Activated gamma-delta T cell treated with Interleukin-2 at 50 U/mL for 16 hours (primary cell): ENCODE measurements at places on chromosomes 2 and 18.

DNA sequence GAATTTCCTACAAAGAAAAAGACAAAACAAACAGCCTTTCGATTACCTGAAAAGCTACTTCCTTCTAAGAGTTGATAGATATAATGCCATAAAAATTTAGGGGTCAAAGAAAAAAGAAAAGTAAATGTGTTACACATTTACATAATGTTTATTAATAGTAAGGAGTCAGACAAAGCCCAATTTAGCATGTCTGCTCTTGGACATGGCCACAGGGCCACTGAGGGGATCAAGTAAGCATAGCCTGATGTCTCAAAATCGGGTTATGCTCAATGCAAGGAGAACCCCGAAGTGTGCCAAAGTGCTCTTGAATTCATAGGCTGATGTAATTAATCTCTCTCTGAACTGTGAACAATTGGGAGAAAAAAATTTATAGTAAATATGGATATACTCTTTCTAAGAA lies 61.6 kb downstream of the RTN4 start:
- DNase-seq: no peak

DNA sequence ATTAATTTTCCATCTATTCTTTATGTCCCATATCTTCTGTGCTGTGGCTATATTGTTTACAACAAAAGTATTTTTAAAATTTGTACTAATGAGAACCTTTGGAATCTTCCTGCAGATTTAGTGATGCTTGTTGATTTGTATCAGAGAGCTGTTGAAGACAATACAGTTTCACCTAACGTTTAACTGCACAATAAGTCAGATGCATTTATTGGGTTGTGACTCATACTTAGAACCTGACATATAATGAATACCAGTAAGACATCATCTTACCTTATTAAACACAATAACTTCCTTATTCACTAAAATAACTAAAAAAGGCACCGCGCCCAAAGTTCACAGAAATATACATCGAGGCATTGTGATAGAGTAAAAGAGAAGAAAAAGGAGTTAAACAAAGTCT lies 43.8 kb upstream of the IL1R1 start:
- no peak for DNase-seq

GRCh38 chr2:160175169-160176134 lies 24.6 kb downstream of the ITGB6 start:
- no peak for DNase-seq

DNA sequence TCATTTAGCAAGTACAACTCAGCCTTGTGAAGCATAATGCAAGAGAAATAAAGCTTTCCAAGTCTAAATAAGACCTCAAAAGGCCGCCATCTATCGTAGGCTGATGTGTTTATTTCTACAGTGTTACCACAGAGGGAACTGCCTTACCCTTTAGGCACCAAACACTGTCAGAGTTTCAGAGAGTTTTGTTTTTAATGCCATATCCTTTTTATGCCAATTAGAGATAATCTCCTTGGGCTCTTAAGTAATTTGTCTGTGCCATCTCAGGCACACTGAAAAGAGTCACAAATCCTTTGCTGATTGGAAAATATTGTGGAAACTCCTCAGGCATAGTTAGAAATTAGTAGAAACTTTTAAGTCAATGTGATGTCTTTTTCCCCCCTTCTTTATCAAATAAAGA lies 797.1 kb downstream of the SLC4A3 start:
- no peak for DNase-seq

- no peak for DNase-seq
Observed at GRCh38 chr2:108403494-108403893, 25.7 kb downstream of the SULT1C4 start.

DNA sequence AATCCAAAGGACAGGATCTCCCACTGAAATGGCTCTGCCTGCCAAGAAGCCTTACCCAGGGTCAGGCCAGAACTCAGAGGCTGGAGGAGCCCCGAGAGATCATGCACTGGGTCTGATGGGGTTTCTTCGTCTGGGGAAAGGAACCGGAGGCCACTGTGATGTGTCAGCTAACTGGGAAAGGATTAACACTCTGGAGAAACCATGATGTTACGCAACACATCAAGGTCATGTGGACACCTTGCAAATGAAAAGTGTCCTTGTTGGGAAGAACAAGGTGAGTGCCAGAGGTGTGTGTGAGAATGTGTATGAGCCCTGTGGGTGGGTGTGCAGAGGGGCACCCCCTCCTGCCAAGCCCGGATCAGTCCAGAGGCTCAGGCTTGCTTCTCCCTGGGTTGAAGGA lies 86.9 kb downstream of the CRACDL start:
- no peak for DNase-seq

GRCh38 chr2:98078701-98079100 lies 8.3 kb upstream of the VWA3B start:
- no peak for DNase-seq

DNA sequence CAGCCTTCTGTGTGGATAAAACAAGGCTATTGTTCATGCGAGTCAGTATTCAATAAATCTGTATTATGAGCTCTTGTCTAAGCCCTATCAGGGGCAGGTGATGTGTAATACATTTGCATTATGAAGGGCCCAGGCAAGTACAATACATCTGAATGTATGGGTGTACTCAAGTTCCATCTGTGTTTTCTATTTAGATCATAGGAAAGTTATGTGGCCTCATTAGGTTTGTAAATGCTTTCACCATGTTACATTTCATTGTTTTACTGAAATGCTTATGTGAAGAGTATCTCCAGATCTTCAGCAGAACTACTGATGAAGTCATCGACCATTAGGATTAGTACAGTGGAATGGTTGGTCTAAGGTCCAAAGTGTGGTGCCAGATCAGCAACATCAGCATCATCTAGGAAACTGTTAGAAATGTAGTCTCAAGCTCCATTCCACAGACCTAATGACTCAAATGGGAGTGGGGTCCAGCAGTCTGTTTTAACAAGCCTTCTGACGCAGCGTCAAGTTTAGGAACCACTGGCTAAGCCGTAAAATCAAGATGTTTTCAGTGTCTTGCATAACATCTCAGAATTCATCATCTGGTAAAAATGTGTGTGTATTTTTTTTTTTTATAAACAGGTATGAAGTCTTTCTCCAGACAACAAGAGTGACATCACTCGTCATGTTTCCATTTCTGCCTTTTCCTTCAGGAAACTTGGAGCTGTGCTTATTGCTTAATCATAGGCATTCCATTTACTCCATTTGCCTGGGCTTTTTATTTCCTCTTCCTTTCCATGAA lies 80.5 kb downstream of the LYPD6 start:
- no peak for DNase-seq

GRCh38 chr2:235460548-235461047 lies 33.2 kb upstream of the AGAP1 start:
- no peak for DNase-seq

DNA sequence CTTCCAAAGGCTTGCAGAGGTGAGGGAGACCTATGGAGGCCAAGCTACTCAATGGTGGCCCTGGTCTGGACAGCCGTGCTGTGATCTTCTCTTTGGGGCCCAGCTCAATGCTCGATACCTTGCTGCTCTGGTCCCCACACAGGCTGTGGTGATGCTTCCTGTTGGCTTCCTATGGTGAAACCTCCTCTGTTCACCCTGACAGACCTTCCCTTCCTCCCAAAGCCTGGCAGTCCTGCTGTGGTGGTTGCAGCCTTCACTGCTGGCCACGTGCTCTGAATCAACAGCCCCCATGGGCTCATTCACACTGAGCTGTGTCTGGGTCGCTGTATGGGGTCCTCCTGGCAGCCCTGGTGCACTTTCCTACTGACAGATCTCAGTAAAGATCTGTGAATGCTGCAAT lies 31.0 kb upstream of the GALR1 start:
- DNase-seq: no peak

GRCh38 chr2:37653805-37654378 lies 17.6 kb downstream of the CDC42EP3 start:
- no peak for DNase-seq

DNA sequence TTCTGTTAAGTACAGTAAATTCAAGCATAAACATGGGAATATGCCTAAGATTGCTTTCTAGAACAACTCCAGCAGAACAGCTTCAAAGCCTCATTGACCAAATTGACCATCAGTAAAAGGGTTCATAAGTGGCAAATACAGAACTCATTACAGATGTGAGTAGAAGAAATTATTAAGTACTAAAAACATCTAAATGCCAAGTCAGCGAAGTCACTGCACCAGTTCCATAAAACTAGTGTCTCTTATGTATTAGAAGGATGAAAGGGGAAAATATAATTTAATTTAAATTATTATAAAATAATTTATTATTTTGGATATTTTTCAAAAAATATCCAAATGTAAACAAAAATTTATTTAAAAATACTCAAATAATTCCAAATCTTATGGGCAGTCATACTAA lies 553.2 kb downstream of the ERBB4 start:
- no peak for DNase-seq

- DNase-seq: no peak
Observed at GRCh38 chr18:59306640-59307039, 11.8 kb downstream of the CPLX4 start.

DNA sequence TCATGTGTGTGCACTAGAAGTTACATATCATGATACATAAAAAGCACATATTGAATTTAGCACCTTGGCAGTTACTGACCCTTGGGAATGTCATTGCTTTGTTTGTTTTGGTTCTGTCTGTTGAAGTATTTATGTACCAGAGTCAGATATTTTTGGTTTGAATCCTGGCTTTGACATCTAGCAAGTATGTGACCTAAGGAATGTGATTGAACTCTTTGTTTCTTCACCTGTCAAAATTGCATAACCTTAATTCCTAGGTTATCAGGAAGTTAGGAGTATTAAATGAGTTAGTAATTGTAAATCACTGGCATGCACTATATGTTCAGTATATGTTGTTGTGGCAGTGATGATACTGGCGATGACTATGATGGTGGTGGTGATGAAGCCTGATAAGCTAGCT lies 1003.5 kb upstream of the NRXN1 start:
- DNase-seq: no peak

DNA sequence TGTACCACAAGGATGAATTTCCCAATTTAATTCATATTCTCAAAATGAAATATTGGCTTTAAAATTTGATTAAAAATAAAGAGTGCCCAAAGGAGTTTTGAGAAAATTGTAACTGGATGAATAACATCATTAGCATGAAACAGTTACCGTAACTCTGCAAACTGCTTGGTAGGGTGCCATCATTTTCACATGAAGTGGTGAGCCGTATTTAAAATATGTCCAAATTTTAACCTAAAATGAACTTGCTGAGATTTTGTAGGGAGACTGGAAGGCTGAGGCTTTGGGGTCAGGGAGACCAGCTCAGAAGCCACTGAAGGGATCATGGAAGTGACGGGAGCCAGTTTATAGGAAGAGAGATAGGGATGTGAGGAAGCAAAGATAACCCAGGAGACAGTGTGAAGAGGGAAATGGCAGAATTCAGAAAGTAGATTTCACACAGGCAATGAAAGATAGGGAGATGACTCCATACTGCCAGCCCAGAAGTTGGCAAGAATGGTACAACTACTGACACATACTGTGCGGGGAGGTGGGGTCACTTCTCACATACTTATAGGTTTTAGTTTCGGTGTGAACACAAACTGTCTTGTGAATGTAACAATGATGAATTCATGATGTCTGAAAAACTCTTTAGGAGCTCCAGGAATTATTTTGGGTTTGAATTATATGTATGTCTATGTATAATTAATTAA lies 53.8 kb downstream of the EFEMP1 start:
- no peak for DNase-seq

GRCh38 chr2:159218389-159218788 lies 68.1 kb downstream of the WDSUB1 start:
- DNase-seq: no peak

DNA sequence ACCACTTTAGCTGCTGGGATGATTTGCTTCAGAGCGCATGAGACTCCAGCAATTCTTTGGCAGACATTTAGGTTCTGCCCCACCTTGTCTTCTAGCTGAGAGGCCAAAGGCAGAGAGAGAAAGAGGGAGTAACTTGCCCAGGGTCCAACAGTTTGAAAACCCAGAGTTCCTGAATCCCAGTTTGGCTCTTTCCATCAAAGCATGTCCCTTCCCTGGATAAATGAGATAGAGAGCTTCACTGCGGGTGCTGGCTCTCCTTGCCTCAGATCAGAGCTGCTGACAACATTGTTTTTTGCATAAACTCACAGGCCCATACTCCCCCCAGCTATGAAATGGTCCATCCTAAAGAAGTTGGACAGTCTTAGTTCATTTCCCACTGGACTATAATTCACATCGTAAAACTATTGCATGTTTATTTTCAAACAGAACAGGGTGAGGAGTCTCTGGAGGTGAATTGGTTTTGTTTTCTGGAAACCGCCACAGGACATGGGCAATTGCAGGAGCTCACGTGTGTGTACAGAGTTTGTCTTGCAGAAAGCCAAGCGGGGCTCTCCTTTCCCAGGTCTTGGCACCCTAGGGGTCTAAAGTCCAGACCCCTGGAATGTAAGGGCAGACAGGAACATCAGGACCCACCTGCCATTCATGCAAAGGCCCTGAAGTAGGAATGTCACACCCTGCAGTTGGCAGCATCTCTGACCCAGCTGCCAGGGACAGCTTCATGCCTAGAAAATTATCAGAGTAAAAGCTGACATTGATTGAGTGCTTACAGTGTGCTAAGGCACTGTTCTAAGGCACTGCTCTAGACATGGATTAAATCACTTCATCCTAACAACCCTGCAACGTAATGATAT lies 25.0 kb upstream of the SLC14A2 start:
- DNase-seq: no peak

DNA sequence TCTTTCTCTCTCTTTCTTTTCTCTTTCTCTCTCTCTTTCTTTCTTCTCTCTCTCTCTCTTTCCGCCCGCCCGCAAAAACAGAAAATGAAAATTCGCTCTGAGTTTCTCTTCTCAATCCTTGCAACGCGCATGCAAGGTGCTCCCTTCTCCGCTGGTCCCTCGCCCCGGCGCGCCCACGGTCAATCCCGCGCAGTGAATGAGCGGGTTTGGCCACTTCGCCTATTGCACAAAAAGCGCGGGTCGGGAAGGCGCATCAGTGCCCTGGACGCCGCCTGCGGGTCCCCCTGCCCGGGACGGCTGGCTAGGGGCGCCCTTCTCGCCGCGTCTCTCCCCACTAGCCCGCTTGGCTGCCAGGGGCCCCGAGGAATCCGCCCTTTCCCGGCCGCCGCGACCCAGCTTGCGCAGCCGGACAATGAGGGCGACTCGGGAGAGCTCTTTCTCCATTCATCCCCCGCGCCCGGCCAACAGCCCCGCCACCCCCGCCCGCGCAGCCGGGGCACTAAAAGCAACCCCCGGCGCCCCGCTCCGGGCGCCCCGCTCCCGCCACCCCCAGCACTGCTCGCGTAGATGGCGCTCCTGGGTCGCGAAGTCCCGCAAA lies 706 bp downstream of the LAMA1 start:
- DNase-seq: no peak

GRCh38 chr2:236546561-236547002 lies 23.0 kb upstream of the ACKR3 start:
- DNase-seq: peak; percentile 38

- no peak for DNase-seq
Observed at GRCh38 chr2:166560022-166560421, 66.0 kb upstream of the SCN7A start.

DNA sequence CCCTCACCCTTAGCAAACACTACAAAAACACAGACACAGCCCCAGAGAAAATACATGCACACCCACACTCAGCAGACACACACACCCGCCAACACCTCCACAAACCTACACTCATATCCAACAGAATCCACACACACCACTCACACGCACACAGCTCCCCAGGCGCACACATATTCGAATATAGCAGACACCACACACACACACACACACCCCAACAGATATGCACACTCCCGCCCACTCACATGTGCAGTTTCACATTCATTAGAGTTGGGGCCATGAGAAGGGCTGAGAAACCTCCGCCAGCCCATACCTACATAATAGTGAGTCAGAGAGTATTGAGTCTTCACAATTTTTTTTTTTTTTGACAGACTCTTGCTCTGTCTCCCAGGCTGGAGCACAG lies 29.4 kb upstream of the NOTO start:
- DNase-seq: no peak

GRCh38 chr2:5409898-5410381 lies 282.2 kb upstream of the SOX11 start:
- DNase-seq: no peak

GRCh38 chr2:219687272-219687671 lies 59.8 kb downstream of the SLC4A3 start:
- DNase-seq: no peak
